ENCODE measurements at places on chromosomes 13 and 19. TPM values are rescaled to one million over a fixed set of nuclear protein-coding genes. Genes with fewer than 3 reads are reported as not detected.
A peak's percentile ranks its signal among the peaks of the same experiment; 100 is the strongest.

- peak; percentile 79 for DNase-seq
- H3K27ac ChIP-seq, result peak within 1 kb of the TSS; percentile 97
- H3K27me3 ChIP-seq, result no peaks in the 10 kb centered on the region
- peaks cover 46% of the 10 kb centered on the region for H3K4me1 ChIP-seq
- H3K36me3 ChIP-seq, result peaks cover 19% of the 10 kb centered on the region
Measured at GRCh38 chr13:32427852-32428580, at the start of gene N4BP2L1. Gene N4BP2L1, minus strand, starts transcription at chr13:32428130. Its CDS starts 48 bp downstream, at chr13:32428082.

GRCh38 chr19:10388957-10389356, 8.6 kb upstream of the TYK2 start:
- H3K36me3 ChIP-seq, result peaks cover 8% of the 10 kb centered on the region
- H3K4me1 ChIP-seq, result peaks cover 9% of the 10 kb centered on the region
- no peak overlapping the region for H3K4me3 ChIP-seq
- H3K27me3 ChIP-seq, result no peaks in the 10 kb centered on the region
- DNase-seq, result peak; percentile 78

DNA sequence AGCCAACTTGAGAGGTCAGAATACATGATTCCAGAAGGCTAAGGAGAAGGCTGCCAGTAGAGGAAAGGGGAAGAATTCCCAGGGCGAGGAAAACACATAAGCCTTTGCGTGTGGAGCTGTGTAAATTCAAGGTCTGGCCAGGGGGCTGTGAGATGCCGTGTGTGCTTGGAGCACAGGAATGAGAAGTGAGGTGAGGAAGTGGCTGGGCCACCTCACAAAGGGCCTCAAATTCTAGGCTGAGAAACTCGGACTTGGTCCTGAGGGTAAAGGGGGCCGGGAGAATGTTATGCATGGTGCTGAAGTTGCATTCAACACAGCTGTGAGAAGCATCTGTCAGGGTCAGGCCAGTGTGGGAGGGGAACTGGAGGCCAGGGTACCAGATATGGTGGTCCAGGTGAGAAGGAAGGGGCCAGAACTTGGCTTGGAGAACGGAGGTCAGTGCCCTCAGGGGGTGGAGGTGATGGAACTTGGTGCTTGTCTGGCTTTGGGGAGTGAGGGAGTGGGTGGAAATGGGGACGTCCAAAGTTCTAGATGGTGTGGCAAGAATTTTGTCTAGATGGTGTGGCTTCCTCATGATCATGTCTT, 4.9 kb upstream of the ZNF580 start:
- H3K4me1 ChIP-seq, result peaks cover 45% of the 10 kb centered on the region
- H3K36me3 ChIP-seq, result peaks cover 21% of the 10 kb centered on the region
- peak overlapping the region; percentile 100 for H3K4me3 ChIP-seq
- peak overlapping the region; percentile 100 for H3K27ac ChIP-seq
- peaks cover 3% of the 10 kb centered on the region for H3K27me3 ChIP-seq

Gene S1PR2
- total RNA-seq, result 6.4 TPM

Gene OLFM2
- 17.9 TPM for total RNA-seq

GRCh38 chr13:20197361-20197834, 4.7 kb upstream of the GJB2 start:
- no peak overlapping the region for H3K4me3 ChIP-seq
- no peak overlapping the region for H3K27ac ChIP-seq
- H3K4me1 ChIP-seq, result peaks cover 18% of the 10 kb centered on the region
- peaks cover 5% of the 10 kb centered on the region for H3K36me3 ChIP-seq

- DNase-seq, result no peak
- peaks cover 18% of the 10 kb centered on the region for H3K4me1 ChIP-seq
- peak overlapping the region; percentile 51 for H3K27ac ChIP-seq
- H3K4me3 ChIP-seq, result no peak overlapping the region
- peaks cover 18% of the 10 kb centered on the region for H3K36me3 ChIP-seq
Measured at GRCh38 chr19:19040417-19040816, 7.0 kb downstream of the ARMC6 start.

DNA sequence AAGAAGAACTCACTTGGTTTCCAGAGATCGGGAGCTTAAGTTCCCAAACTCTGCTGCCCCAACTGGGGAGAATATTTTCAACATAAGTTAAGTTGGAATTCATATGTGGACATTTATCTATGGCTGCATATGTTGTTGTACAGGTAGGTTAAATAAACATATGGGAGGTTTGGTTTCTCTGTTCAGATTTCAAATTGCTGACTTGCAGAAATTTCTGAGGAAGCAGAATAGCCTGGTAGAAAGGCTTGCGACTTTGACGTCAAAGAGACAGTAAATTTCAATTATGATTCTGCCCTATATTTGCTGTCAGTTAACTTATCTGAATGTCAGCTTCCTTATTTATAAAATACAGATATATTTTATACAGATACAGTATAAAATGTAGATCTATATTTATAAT, 40.0 kb upstream of the TPP2 start:
- no peaks in the 10 kb centered on the region for H3K4me1 ChIP-seq
- H3K4me3 ChIP-seq, result no peak overlapping the region
- DNase-seq, result no peak
- H3K27me3 ChIP-seq, result peaks cover 3% of the 10 kb centered on the region

DNA sequence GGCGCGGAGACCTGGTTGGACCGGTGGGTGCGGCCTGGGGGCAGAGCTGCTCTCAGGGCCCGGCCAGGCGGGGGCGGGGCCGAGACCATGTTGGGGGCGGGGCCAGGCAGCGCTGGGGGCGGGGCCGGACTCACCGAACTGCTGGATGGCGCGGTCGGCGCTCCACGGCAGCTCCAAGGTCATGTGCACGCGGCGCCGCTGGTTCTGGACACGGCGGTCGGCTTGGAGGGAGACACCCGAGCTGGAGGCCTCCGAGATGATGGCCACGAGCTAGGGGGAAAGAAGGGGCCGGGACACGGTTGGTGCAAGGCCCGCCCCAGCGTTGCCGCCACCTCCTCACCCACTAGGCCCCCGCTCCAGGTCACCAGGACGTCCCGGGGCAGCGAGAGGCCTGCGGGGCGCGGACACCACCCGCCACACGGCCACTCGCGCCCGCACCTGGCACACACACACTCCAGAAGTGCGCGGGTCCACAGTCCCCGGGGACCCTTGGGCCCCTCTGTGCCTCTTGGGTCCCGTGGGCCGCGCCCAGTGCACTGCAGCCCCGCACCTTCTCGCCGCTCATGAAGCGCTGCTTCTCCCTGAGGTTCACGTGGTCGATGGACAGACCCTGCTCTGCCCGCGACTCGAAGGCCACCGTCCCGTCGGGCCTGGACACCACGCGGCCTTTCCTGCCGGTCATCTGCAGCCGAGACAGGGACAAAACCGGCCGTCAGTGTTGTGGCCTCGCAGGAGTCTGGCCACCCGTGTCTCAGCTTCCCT, 8.7 kb downstream of the GPX4 start:
- no peaks in the 10 kb centered on the region for H3K27me3 ChIP-seq
- no peaks in the 10 kb centered on the region for H3K36me3 ChIP-seq
- DNase-seq, result no peak
- H3K4me1 ChIP-seq, result no peaks in the 10 kb centered on the region

- no peaks in the 10 kb centered on the region for H3K36me3 ChIP-seq
- H3K4me1 ChIP-seq, result no peaks in the 10 kb centered on the region
- H3K27me3 ChIP-seq, result peaks cover 3% of the 10 kb centered on the region
- no peak overlapping the region for H3K27ac ChIP-seq
- no peak overlapping the region for H3K4me3 ChIP-seq
Measured at GRCh38 chr13:102555914-102556553, 40.8 kb upstream of the TPP2 start.

Gene C1QTNF9
- not detected for total RNA-seq

DNA sequence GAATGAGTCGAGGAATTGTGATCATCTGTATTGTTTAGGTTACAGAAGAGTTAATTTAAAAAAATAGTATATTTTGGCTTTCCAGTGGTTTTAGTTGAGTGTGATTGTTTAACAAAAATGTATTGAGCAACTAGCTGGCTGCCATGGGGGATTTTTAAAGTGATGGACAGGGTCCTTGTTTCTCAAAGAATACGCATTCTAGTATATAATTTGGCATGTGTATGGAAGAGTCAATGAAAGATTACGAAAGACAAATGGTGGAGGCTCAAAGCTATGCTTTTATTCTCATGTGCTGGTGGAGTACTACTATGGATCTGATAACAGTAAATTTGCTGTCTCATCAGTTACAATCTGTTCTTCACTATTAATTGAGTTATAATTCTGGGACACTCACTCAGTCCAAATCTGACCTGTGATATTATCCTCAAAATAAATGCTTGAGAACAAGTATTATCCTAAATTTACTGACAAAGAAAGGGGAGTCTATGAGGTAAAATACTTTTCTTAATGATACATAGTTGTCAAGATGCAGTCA, 240.0 kb downstream of the GPC6 start:
- no peak overlapping the region for H3K4me3 ChIP-seq
- H3K27me3 ChIP-seq, result no peaks in the 10 kb centered on the region
- H3K4me1 ChIP-seq, result no peaks in the 10 kb centered on the region
- DNase-seq, result no peak
- no peaks in the 10 kb centered on the region for H3K36me3 ChIP-seq

DNA sequence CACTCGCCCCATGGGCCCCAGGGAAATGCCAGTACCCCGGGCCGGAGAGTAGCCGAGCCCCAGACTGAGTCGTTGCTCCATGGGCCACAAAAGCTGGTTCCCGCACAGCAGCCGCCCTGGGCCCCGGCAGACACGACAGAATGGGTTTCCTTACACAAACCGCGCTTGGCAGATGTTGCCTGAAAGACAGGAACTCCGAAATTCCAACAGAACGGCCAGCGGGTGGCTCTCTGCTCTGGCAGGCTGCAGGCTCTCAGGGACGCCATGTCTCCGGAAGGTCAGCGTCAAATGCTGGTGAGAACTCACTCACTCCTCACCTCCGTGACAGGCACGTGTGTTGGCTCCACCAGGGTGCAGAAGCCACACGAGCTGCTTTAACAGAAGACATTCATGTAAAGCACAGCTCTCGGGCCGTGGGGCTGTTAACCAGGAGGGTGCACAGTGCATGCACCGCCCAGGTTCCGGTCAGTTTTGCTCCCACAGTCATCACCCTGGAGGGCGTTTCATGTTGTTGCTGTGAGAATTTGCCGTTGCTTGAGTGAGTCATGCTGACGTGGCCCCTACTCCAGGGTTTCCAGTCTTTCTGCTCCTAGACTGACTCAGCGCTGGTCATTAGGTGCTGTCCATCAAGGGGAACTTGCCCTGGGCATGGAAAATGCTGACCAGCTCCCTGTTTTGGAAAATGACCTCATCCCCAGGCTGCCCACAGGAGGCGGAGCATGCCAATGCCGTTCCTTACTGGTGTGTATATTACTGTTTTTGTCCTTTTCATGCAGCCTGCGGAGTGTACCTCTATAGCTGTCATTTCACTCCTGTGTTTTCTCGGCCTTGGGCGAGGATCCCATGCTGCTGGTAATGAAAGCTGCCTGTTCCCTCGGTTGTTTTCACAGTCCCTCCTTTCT, 44.8 kb downstream of the ANKRD10 start:
- H3K4me3 ChIP-seq, result peak overlapping the region; percentile 7
- H3K27ac ChIP-seq, result no peak overlapping the region
- H3K27me3 ChIP-seq, result peaks cover 45% of the 10 kb centered on the region
- H3K4me1 ChIP-seq, result peaks cover 9% of the 10 kb centered on the region
- H3K36me3 ChIP-seq, result no peaks in the 10 kb centered on the region

DNA sequence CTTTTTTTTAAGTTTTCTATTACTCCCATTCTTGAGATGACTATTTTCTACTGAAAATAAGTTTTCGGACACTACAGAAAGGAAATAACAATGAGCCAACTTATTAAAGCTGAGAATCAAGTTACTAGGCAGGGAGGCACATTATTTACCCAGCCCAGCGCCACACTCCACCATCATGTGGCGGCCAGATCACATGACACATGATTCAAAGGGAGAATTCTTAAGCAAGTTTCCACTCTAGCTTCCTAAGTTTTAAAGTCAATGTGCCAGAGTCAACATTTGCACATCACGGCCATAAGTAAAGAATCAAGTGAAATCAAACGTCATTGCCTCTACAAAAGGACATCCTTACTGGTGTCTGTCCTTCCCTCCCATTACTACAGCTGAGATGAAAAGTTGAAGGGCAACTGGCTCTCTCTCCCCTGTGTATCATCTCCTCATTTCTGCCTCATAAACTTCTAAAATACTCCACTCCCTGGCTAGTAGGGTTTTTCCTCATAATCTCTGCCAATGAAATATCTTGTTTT, 81.7 kb downstream of the KLF12 start:
- no peak overlapping the region for H3K4me3 ChIP-seq
- H3K27ac ChIP-seq, result no peak overlapping the region
- H3K4me1 ChIP-seq, result peaks cover 26% of the 10 kb centered on the region
- peaks cover 24% of the 10 kb centered on the region for H3K36me3 ChIP-seq
- no peaks in the 10 kb centered on the region for H3K27me3 ChIP-seq

Gene TEX101
- total RNA-seq, result not detected

- H3K27me3 ChIP-seq, result no peaks in the 10 kb centered on the region
- DNase-seq, result no peak
- no peak overlapping the region for H3K4me3 ChIP-seq
- no peak overlapping the region for H3K27ac ChIP-seq
Measured at GRCh38 chr13:62704875-62705274, 1289.2 kb upstream of the PCDH20 start.

Gene PTH2
- total RNA-seq, result not detected

DNA sequence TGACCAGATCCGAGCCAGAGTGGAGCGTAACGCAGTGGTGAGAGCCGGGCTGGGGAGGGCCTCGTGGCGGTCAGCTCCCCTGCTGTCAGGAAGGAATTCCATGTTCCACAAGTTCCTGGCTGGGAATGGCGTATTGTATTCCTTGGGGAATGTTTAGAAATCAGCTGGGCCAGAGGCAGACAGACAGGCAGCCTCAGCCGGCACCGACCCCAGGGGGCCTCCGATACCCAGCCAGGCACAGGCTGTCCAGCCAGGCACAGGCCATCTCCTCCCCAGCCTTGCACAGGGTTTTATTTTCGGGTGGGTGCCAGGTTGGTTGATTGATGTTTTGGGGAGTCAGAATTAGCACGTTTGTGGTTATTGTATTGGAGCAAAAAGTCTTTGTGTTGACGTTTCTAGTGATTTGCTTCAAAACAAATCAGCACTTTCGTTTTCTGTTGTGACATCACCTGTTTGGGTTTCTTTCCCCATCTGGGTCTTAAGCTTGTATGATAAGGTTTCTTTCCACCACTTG, 126.6 kb upstream of the MCF2L start:
- no peaks in the 10 kb centered on the region for H3K4me1 ChIP-seq
- no peak overlapping the region for H3K4me3 ChIP-seq
- H3K27me3 ChIP-seq, result no peaks in the 10 kb centered on the region
- H3K27ac ChIP-seq, result no peak overlapping the region
- no peak for DNase-seq
- peaks cover 10% of the 10 kb centered on the region for H3K36me3 ChIP-seq

Gene REXO1
- total RNA-seq, result 57.9 TPM

- peaks cover 27% of the 10 kb centered on the region for H3K36me3 ChIP-seq
- no peaks in the 10 kb centered on the region for H3K27me3 ChIP-seq
- peak within 1 kb of the TSS; percentile 97 for H3K27ac ChIP-seq
- peaks cover 25% of the 10 kb centered on the region for H3K4me1 ChIP-seq
- H3K4me3 ChIP-seq, result peak within 1 kb of the TSS; percentile 96
- DNase-seq, result peak; percentile 93
Measured at GRCh38 chr19:45038931-45039893, at the start of gene CLASRP. Gene CLASRP, plus strand, starts transcription at chr19:45039045. Its CDS starts 1,168 bp downstream, at chr19:45040213.

GRCh38 chr13:98507282-98507797, 69.6 kb downstream of the STK24 start:
- H3K4me3 ChIP-seq, result no peak overlapping the region
- DNase-seq, result no peak
- H3K36me3 ChIP-seq, result peaks cover 30% of the 10 kb centered on the region
- no peaks in the 10 kb centered on the region for H3K27me3 ChIP-seq
